NCI-H1930 (cell line): ENCODE measurements at places on chromosomes 3 and 15.
A peak's percentile ranks its signal among the peaks of the same experiment; 100 is the strongest.

DNA sequence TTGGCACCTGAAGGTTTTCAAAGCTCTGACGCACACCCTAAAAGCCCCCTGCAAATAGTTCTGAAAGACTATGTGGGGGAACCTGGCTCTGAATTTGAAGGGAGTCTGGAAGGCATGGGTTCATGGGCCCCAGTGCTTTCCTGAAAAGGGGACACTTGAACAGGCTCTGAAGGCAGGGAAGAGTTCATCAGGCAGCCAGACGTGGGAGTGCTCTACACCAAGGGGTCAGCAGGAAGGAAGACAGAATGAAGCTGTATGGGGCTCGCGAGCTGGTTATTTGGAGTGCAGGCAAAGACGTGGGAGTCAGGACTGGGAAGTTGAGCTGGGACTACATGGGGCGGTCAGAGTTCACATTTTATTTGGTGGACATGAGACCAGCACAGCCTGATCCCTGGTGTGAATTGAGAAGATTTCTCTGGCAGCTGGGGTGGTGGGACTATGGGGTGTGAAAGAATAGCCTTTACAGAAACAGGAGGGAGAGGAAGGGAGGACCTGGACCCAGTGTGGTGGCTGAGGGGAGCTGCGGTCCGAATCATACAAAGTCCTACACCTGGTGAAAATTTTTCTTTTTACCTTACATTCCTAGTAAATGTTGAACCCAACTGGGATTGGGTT is 12.6 kb downstream of the ABHD6 start:
- DNase-seq, result no peak

GRCh38 chr3:131543714-131544113 is 40.9 kb upstream of the MRPL3 start:
- no peak for DNase-seq

DNA sequence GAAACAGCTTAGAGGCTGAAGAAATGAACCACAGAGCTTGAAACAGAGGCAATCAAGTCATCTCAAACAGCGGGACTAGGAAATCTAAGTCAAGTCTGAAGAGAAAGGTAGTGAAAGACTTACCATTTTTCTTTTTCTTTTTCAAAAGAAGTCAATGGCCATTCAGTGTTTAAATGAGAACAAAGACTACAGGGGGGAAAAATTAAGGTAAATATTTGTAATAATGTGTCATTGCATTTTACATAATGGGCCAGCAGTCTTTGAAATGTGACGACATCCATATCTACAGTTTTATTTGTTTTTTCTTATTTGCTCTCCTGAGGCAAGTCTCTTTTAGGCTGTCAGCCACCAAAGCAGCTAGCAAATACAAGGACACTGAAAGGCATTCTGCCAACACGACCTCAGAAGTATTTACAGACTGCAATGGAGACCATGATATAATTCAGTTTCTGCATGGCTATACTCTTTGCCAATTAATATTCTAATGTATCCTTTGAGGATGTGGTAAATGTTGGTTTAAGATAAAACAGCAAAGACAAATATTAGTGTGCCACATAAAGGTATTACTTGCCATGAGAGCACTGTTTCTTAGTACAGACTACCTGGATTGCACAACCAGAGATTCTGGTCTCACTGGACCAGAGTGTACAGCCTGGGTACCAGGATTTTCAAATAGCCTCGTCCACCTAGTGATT is 307.0 kb upstream of the THBS1 start:
- DNase-seq, result no peak

- DNase-seq, result no peak
Observed at GRCh38 chr3:172132721-172133311, 93.4 kb downstream of the FNDC3B start.

- no peak for DNase-seq
Observed at GRCh38 chr3:7305561-7305960, 444.6 kb downstream of the GRM7 start.

- no peak for DNase-seq
Observed at GRCh38 chr3:107540857-107541256, 18.1 kb downstream of the BBX start.

- DNase-seq, result no peak
Observed at GRCh38 chr3:147038481-147038880, 367.9 kb downstream of the ZIC4 start.

DNA sequence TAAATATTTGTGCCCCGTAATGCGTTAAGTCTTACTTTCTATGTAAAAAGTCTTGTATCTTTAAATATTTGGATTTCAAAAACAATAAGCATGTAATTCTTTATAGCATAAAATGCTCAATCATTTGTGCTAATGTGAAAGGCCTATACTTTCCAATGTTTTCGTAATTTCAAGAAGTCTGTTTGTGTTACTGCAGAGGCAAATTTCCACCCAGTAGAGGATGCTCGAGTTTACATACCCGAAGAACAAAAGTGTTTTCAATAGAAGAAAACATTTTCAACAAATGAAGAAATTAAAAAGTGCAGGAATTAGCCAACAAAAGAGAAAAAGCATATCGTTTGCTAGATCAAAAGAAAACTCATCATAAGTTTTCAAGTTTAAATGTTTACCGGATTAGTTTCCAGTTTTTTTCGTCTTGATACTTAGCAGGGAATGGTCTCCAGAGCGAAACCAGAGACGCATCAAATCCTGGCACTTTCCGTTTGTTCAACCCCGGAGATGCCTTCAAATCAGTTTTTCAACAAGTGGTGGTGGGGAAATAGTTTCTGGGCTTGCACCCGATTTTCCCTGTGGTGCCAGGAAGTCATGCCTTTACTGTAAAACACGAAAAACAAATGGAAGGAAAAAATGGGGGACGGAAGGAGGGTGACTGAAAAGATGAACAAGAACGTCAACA is 1.0 kb downstream of the CGGBP1 start:
- no peak for DNase-seq

GRCh38 chr3:140180603-140181002 is 245.6 kb downstream of the CLSTN2 start:
- DNase-seq, result no peak

GRCh38 chr15:83999396-84000135 is 236.0 kb upstream of the GOLGA6L4 start:
- DNase-seq, result no peak

DNA sequence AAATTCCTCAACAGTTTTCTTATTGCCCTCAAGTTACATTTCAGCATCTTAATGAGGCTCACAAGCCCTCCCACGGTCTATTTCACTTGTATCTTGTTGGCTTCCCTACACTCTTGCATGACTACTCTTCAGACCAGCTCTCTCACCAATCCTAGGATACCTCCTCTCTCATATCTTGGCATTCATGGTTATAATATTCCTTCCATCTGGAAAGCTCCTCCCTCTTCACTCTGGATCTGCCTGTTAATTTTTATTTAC is 8.5 kb upstream of the CCDC80 start:
- no peak for DNase-seq

GRCh38 chr3:54259636-54260035 is 137.3 kb downstream of the CACNA2D3 start:
- DNase-seq, result no peak

DNA sequence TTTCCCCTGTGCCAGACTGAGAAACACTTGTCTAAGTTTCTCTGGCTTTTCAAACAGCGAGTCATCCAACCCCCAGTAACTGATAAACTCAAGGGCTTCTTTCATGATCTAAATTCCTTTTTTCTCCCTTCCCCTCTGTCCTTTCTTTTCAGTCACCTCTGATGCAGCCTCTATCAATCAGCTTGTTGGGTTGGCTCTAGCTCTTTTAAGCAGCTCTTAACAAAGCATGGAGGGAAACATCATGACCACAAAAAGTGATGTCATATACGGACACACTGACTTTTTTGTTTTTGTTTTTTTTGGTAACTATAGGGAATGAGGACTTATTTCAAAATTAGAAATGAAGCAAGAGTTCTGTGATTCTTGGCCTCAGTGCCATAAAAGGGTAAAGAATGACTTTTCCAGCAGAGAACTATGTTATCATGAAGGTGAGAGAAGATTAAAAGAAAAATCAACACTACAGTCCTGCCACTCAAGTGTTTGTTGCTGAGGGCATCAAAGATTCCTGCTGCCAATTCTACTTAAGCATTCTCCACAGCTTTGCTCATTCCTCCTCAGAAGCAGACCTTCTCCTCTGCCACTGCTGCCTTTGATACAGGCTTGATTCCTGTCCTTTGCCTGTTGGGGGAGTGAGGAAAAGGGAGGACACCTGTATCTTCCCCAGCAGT is 457.0 kb upstream of the ONECUT1 start:
- DNase-seq, result no peak

DNA sequence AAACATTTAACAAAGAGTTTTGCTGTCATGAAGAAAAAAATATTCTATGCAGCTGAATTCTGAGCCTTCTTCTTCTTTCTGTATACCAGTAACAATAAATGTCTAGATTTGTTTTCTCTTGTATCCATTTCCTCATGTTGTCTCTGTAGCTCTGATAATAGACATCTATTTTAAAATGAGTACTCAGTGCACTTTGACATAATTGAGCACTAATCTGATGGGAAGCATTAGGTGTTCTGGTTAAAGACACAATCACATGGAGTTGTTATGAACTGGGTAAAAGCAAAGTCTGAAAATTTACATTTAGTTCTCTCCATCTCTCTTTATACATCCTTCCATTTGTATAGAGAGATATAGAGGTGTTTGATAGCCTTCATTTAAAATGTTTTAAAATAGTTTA is 230.0 kb downstream of the BCHE start:
- DNase-seq, result no peak

- peak; percentile 16 for DNase-seq
Observed at GRCh38 chr15:23035964-23036566, 3.3 kb downstream of the TUBGCP5 start.

- no peak for DNase-seq
Observed at GRCh38 chr3:85808755-85809154, 850.0 kb downstream of the CADM2 start.

- no peak for DNase-seq
Observed at GRCh38 chr3:129282727-129283327, 4.2 kb downstream of the HMCES start.

- no peak for DNase-seq
Observed at GRCh38 chr3:138042043-138042442, 32.1 kb downstream of the CLDN18 start.

GRCh38 chr3:141261472-141262307 is 30.1 kb downstream of the PXYLP1 start:
- DNase-seq, result no peak

- no peak for DNase-seq
Observed at GRCh38 chr15:74364936-74365597, 2.4 kb downstream of the CYP11A1 start.

DNA sequence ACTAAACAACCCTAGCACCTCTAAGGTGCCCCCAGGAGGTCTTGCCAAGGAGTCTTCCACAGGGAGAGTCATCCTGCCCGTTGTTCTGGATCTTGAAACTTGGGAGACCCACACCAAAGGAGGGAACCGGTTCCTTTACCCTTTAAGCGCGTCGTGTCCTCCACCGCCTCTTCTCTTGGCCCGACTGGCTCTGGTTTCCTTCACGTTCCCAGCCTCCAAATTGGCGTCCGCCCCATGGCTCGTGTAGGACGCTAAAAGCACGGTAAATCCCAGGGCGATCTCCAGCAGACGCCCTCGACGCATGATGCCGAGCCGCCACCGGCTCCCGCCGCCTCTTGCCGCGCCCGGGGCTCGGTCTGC is 1.1 kb downstream of the FBN1 start:
- no peak for DNase-seq

GRCh38 chr3:100149713-100150415 is 35.6 kb upstream of the FILIP1L start:
- DNase-seq, result no peak
